Gastrocnemius medialis (tissue), 4 donors: ENCODE measurements at places on chromosomes 5 and 9.

DNA sequence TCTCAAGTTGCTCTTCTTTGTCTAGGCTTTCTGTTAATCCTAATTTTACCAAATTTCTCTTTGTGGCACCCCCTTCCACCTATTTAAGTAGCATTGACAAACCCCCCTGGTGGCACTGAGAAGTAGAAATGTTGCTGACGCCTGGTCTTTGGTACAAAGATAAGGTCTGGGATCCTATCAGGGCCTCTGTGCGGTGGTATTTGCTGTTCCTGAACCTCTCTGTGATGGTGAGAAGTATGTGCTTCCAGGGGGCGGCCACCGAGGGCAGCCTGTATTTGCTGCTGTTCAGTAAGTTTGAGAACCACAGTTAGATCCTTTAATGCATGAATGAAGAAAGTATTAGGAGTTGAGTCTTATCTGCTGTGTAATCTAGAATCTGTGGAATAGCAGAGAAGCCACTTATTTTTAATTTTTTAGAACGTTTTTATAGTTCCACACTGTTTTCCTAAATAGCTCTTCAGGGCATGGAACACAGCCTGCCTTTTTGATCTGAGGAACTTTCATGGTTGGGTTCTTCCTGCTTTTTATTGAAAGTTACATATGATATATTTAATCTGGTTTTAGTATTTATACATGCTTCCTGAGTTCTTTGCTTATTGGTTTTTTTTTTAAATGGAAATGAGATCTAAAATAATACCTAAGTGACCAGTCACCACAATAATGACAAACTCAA is 124.2 kb downstream of the TRIO start:
- peaks cover 58% of the 10 kb centered on the region for H3K4me1 ChIP-seq
- H3K27ac ChIP-seq, result no peak overlapping the region
- H3K27me3 ChIP-seq, result no peaks in the 10 kb centered on the region
- DNase-seq, result no peak
- no peak overlapping the region for H3K4me3 ChIP-seq

- H3K4me1 ChIP-seq, result no peaks in the 10 kb centered on the region
- DNase-seq, result no peak
- H3K4me3 ChIP-seq, result no peak overlapping the region
Observed at GRCh38 chr5:110588286-110588980, 138.0 kb downstream of the TMEM232 start.

GRCh38 chr5:43209060-43209459 is 17.0 kb downstream of the NIM1K start:
- H3K4me1 ChIP-seq, result no peaks in the 10 kb centered on the region
- no peak for DNase-seq
- H3K36me3 ChIP-seq, result no peaks in the 10 kb centered on the region
- H3K27ac ChIP-seq, result no peak overlapping the region
- no peak overlapping the region for H3K4me3 ChIP-seq
- H3K27me3 ChIP-seq, result no peaks in the 10 kb centered on the region

GRCh38 chr5:73117088-73117740 is 3.2 kb upstream of the TMEM171 start:
- no peak overlapping the region for H3K4me3 ChIP-seq
- no peaks in the 10 kb centered on the region for H3K36me3 ChIP-seq
- H3K4me1 ChIP-seq, result no peaks in the 10 kb centered on the region
- no peak for DNase-seq

- peak overlapping the region; percentile 100 for H3K27ac ChIP-seq
- peak; percentile 77 for DNase-seq
- H3K4me3 ChIP-seq, result peak overlapping the region; percentile 99
- H3K4me1 ChIP-seq, result peaks cover 54% of the 10 kb centered on the region
- H3K36me3 ChIP-seq, result peaks cover 10% of the 10 kb centered on the region
- no peaks in the 10 kb centered on the region for H3K27me3 ChIP-seq
Observed at GRCh38 chr9:70412832-70413463, 1.5 kb downstream of the KLF9 start.

DNA sequence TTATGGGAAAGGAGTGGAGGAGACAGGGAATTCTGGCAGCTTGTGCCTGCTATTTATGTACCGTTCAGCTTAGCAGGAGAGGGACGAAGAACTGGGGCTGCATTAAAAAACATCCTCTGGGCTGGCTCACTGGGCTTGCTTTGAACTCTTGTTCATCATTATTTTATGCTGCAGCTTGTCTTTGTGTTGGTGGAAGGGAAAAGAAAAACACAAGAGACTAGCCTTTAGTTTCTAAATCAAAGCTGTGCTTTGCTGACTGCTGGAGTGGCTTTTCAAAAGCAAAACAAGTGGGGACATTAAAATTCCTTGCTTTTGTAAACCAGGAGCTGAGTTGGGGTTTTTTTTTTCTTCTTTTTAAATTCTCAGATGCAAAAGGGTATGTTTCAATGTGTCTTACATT is 5.9 kb upstream of the RGMB start:
- no peak for DNase-seq
- no peak overlapping the region for H3K4me3 ChIP-seq
- H3K27ac ChIP-seq, result no peak overlapping the region
- H3K4me1 ChIP-seq, result peaks cover 8% of the 10 kb centered on the region
- H3K27me3 ChIP-seq, result no peaks in the 10 kb centered on the region

DNA sequence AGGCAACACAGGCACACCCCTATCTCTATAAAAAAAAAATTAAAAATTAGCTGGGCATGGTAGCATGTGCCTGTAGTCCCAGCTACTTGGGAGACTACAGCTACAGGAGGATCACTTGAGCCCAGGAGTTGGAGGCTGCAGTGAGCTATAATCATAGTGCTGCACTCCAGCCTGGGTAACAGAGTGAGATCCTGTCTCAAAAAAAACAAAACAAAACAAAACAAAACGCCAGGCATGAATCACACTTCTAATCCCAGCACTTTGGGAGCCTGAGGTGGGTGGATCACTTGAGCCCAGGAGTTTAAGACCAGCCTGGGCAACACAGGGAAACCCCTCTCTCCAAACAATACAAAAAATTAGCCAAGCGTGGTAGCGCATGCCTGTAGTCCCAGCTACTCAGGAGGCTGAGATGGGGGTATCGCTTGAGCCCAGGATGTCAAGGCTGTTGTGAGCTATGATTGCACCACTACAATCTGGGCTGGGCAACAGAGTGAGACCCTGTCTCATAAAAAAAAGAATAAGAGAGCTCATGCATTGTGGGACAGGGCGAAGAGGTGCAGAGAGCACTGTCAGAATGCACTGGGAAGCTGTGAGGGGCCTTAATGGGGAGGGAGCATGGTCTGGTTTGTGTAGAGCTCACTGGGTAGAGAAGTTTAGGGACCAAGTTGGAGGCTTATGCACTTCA is 8.4 kb upstream of the SAP30L start:
- H3K27ac ChIP-seq, result no peak overlapping the region
- H3K4me3 ChIP-seq, result no peak overlapping the region
- DNase-seq, result no peak
- H3K36me3 ChIP-seq, result no peaks in the 10 kb centered on the region

GRCh38 chr5:50964746-50965653 is 298.6 kb downstream of the PARP8 start:
- no peak overlapping the region for H3K27ac ChIP-seq
- H3K27me3 ChIP-seq, result peaks cover 81% of the 10 kb centered on the region
- H3K36me3 ChIP-seq, result no peaks in the 10 kb centered on the region
- H3K4me1 ChIP-seq, result peaks cover 29% of the 10 kb centered on the region
